ENCODE measurements at places on chromosomes 3 and 15. TPM values are rescaled to one million over a fixed set of nuclear protein-coding genes. Genes with fewer than 3 reads are reported as not detected.

DNA sequence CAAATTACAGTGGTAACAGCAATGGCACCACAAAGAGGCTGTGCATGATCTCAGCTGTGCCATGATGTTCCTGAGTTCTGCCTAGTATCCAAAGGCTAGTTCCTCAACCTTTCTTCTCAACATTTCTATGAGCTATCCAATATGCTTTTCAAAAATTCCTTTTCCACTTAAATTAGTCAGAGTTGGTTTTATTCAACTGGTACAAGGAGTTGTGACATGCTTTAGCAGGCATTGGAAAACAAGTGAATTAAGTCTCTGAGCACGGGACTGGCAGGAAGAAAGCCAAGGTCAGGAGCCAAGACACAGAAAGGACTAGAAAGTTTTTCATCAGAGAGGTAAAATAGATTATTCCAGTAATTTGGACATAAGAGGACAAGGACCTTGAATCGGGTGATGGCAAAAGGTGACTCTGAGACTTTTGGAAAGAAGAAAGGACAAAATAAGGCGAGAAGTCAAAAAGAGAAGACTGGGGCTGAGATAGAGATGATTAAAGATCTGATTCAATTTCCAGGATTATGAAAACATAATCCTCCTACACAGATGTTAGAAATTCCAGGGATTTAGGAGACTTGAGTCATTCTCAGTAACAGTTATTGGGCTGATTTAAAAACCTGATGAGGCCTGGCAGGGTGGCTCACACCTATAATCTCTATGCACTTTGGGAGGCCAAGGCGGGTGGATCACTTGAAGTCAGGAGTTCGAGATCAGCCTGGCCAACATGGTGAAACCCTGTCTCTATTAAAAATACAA lies 36.1 kb downstream of the PBRM1 start:
- DNase-seq = no peak

GRCh38 chr3:23654571-23654970 lies 151.2 kb upstream of the UBE2E1 start:
- no peak for DNase-seq

The HYAL1 gene
- 0.49 TPM for polyA plus RNA-seq

DNA sequence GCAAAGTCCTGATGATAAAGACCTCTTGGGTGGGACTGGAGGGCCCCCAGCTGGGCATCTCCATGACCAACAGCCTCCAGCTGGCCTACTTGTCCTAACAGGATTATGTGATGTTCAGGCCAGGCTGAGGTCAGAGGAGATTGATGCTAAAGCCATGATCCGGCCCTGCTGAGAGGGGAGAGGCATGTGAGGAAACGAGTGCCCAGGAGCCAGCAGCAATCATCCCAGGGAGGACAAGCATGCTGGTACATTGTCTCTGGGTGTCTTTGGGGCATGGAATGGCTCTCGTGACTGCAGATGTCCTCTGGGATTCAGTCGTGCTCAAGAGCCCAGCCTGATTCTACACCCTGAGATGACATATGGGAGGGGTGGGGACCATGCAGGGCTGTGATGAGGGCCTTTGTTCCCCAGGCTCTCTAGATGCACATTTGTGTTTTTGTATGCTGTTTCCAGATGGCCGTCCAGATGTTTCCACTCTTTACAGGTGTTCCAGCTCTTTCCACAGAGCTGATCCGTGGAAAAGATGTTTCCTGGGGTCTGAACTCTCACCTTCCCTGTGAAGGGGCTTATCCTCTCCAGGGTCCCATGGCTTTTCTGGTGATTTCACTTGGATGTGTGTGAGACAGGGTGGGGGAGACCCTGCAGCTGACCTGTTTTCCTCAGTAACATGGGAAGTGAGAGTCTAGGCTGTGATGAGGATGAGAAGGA lies 20.2 kb downstream of the SLC24A1 start:
- peak; percentile 25 for DNase-seq

- DNase-seq = no peak
Measured at GRCh38 chr15:77417602-77418001, 2.3 kb downstream of the PEAK1 start.

DNA sequence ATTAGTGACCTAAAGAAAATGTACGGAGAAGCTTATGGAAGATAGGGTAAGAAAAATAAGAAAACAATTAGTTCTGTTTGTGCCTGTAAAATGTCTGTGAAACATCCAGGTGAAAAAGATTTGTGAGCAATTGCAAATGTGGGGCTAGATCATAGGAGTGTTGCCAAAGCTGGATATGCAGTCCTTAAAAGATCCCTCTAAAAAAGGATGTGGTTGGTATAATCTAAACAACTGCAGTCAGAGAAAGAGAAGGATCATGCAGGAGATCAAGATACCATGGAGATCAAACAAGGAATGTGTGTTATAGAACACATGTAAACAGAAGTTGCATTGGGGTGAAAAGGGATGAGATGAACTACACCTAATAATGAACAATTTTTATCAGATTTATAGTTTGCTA lies 116.8 kb downstream of the ALCAM start:
- no peak for DNase-seq

The SRP14 gene
- 489 TPM for polyA plus RNA-seq

GRCh38 chr3:50616003-50616769 lies 765 bp upstream of the MAPKAPK3 start:
- DNase-seq = peak; percentile 90

The LDHAL6B gene
- not detected for polyA plus RNA-seq

DNA sequence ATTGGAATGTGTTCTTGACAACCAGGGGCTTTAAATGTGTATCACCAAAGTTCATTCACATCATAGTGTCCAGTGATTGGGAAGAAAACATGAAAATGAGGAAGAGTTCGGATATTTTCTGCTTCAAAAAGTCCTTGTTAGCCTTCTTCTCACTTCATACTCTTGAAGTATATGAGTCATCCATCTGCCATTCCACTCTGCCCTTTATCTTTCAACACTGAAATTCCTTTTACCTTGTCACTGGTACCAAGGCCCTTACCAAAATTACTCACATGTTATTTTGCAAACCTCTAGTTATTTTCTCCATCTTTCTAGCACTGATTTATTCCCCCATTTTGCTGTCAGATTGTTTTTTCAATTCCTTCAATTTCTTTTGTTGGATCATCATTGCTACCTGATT lies 32.5 kb downstream of the OR5H15 start:
- no peak for DNase-seq

DNA sequence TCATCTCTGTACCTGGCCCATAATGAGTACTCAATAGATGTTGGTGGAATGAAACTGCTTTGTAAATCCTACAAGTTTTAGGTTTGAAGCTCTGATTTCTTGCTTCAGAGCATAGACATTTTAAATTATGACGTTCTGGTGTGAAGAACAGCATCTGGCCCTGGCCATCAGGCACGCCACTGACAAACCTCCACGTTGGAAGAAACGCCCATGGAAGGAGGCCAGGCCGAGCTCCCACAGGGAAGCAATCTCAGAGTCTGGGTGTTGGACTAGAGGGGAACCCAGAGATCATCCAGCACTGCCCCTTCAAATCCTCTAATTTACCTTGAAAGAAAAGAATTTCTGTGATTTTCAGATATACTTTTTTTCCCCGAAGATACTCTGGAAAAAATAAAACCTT lies 328.1 kb upstream of the RGMA start:
- DNase-seq = no peak

The SCN11A gene
- polyA plus RNA-seq = 0.02 TPM

DNA sequence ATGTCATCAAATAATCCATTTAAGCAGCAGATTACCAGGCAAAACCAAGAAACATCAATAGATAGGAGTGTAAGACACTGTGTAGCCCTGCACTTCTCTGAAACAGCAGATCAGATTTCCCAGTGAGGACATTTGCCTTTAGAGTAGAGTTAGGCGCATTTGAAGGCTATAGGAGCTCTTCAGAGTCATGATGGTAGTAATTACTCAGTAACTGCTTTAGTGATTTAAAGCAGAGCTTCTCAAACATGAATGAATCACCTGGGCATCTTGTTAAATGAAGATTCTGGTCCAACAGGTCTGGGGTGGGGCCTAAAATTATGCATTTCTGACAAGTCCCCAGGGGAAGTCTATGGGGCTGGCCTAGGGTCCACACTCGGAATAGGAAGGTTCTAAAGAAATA lies 36.9 kb downstream of the THRB start:
- no peak for DNase-seq

- no peak for DNase-seq
Measured at GRCh38 chr3:18586076-18586475, 160.9 kb upstream of the SATB1 start.
